ENCODE measurements at places on chromosomes 7 and 10.

DNA sequence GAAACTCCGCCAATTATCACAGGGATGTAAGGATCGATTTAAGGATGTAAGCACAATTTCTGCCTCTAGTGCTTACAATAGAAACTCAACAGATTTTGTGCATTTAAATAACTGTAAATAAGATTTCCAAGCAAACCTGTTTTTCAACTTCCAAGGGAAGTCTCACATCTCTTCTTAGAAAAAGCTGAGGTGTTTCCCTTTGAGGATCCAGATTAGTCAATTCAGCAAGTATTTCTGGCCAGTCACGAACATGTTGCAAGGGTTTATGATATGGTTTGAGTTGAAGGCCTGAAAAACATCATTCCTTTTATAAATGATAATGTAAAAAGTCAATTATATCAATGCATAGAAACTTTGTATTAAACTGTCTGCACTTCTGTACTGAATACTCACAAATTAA, 23.9 kb downstream of the KRIT1 start:
- H3K4me1 ChIP-seq, result peaks cover 3% of the 10 kb centered on the region
- H3K27ac ChIP-seq, result no peak overlapping the region
- peaks cover 73% of the 10 kb centered on the region for H3K36me3 ChIP-seq
- DNase-seq, result no peak

GRCh38 chr7:3911685-3912084, 610.6 kb downstream of the SDK1 start:
- H3K4me1 ChIP-seq, result peaks cover 17% of the 10 kb centered on the region
- DNase-seq, result no peak

DNA sequence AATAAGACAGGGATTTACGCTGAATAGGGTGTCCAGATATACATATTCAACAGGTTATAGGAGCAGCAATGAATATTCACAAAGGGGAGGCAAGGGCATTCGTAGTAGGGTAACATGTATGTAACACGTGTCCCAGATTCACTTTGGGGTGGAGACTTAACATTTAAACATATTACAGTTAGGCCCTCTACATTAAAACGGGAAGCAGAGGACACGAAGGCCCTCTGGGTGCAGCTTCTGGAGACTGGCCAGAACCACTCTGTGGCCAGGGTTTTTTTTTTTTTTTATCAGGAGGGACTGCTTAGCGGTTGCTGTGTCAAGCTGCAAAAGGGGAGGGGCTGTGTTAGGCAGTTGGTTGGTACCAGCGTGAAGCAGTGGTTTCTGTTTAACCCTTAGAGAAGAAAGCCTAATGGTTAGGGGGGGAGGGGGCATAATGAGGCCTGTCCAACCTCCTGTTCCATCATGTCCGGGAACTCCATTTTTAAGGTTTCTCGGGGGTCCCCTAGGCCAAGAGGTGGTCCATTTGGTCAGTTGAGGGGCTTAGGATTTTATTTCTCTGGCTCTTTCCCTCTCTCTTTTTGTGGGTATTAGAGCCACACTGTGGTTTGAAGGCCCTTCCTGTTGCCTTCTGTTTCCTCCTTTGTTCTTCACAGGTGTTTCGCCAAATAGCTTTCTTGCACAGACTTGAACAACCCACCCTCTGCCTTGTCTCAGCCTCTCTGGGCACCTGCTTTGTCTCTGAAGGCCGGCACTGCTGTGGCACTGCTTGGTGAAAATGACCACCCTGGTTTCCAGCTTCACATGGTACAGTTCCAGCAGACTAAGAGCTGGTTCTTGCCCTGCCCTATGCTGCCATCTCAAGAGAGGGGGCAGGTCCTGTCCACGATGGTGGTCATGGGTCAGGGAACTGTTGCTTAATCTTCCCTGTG, 26.4 kb downstream of the PRF1 start:
- peaks cover 1% of the 10 kb centered on the region for H3K36me3 ChIP-seq
- DNase-seq, result no peak
- peak overlapping the region; percentile 57 for H3K4me3 ChIP-seq
- peak overlapping the region; percentile 57 for H3K27ac ChIP-seq
- H3K27me3 ChIP-seq, result no peaks in the 10 kb centered on the region

DNA sequence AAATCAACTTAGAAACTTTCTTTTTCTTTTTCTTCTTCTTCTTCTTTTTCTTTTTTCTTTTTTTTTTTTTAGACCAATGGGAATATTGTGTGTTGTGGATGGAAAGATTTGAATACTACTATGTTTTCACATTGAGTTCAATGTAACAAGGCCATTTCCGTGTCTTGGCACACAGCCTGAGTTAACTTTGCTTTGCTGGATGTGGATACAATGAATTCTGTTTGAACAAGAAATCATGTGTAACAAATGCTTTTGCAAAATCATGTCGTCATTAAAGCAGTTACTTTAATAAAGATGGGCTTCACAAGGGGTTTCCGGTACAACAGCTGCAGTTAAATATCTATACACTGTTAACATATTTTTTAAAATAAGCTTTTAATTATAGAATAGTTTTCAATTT, 13.5 kb upstream of the ENTPD1 start:
- H3K36me3 ChIP-seq, result peaks cover 13% of the 10 kb centered on the region
- H3K4me3 ChIP-seq, result peak overlapping the region; percentile 85
- no peaks in the 10 kb centered on the region for H3K27me3 ChIP-seq
- H3K27ac ChIP-seq, result peak overlapping the region; percentile 99
- peaks cover 58% of the 10 kb centered on the region for H3K4me1 ChIP-seq
